ENCODE measurements at places on chromosomes 16 and 17.

- H3K27ac ChIP-seq: no peak overlapping the region
- no peaks in the 10 kb centered on the region for H3K4me1 ChIP-seq
- DNase-seq: no peak
- no peaks in the 10 kb centered on the region for H3K36me3 ChIP-seq
- H3K4me3 ChIP-seq: no peak overlapping the region
These were observed 187.2 kb upstream of the CHMP6 start for GRCh38 chr17:80804466-80804865.

DNA sequence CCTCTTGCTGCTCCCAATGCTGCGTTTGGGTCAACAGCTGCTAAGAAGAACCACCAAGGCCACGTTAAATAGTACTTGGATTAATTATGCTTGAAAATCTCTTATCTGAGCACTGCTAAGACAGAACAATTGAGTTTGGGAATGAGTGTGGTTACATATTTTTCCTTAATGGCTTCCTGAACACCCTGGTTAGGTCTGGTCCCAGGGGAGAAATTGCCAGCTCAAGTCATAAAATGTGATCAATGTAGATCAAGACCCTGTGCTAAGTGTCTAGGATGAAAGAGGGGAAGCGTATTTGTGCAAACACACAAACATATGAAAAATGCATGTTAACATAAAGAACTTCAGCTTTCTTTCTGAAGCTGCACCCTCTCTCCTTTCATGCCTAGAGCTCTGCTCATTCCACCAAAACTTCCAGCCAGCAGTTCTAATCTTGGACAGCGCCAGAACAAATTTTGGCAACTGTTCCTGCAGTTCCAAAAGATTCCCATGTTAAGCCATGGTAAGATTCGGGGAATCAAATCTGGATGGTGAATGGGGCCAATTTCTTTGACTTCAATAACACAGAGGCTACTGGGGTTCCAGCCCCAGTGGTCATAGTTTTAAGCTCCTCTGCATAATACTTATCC, 72.0 kb downstream of the ZFHX3 start:
- DNase-seq: no peak
- H3K4me3 ChIP-seq: no peak overlapping the region
- no peaks in the 10 kb centered on the region for H3K27me3 ChIP-seq
- H3K36me3 ChIP-seq: no peaks in the 10 kb centered on the region
- H3K27ac ChIP-seq: no peak overlapping the region

DNA sequence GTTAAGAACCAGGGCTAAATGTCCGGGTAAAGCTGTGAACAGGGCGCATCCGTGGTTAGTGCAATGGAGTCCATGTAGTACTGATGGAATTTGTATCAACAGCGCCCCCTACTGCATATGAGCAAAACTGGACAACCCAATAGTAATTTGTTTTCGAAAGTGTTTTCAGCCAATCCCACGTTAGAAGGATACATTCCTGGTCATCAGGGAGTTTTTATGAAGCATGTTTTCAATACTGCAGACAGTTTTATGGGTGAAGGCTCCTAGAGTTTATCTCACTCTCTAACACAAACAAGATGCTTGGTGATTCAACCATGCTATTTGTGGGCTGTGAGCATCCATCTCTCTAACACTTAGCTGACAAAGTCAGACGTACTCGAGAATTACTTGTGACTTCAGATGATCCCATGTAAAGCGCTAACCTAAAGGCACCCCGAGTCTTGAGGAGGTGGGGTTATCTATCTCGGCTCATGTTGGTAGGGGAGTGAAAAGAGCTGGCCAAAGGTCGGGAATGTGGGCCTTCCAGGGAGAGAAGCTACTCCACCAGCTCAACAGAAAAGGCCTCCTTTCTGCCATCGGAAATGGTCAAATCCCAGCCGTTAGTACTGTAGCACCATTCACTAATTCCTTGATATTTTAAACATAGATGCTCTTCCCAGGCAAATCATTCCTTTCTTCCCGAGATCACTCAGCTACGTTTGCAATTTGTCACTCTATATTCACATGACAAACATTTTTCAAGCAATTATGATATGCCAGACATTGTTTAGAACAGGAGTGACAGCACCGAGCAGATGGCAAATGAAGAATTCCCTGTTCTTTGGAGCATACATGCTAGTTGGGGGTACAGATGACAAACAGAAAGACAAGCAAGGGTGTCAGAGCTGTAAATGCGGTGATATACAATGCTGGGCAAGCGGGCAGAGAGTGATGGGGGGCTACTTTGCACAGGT, 46.9 kb upstream of the HNF1B start:
- DNase-seq: no peak
- H3K4me1 ChIP-seq: no peaks in the 10 kb centered on the region
- no peaks in the 10 kb centered on the region for H3K36me3 ChIP-seq
- H3K27me3 ChIP-seq: peaks cover 5% of the 10 kb centered on the region
- H3K4me3 ChIP-seq: no peak overlapping the region

- H3K36me3 ChIP-seq: no peaks in the 10 kb centered on the region
- no peaks in the 10 kb centered on the region for H3K27me3 ChIP-seq
- DNase-seq: no peak
- peaks cover 23% of the 10 kb centered on the region for H3K4me1 ChIP-seq
These were observed 50.3 kb downstream of the BMERB1 start for GRCh38 chr16:15484662-15485061.

- no peaks in the 10 kb centered on the region for H3K27me3 ChIP-seq
- H3K4me3 ChIP-seq: no peak overlapping the region
- DNase-seq: no peak
- no peak overlapping the region for H3K27ac ChIP-seq
These were observed 29.0 kb downstream of the TIMM22 start for GRCh38 chr17:1025733-1026598.

DNA sequence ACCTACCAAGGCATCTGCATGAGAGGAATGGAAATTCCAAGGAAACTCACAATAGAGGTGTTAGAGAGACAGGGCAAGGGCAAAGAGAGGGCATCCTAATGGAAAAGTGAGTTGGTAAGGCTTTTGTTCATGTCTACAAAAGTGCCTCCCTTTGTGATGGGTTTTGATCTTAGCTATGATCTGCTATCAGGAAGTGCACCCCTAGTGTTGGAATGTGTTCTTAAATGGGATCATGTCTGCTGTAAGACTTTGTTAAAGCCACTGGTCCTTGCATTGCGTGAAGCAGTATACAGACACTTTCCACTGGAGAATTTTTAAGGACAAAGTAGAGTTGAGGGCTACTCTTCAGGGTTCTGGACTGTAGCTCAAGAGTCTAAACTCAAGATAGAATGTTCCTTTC, 92.0 kb downstream of the MAP2K6 start:
- no peak for DNase-seq
- no peak overlapping the region for H3K27ac ChIP-seq
- H3K27me3 ChIP-seq: no peaks in the 10 kb centered on the region
- no peak overlapping the region for H3K4me3 ChIP-seq
- H3K4me1 ChIP-seq: peaks cover 10% of the 10 kb centered on the region

GRCh38 chr17:8776881-8777280, 18.5 kb upstream of the SPDYE4 start:
- peaks cover 8% of the 10 kb centered on the region for H3K27me3 ChIP-seq
- H3K36me3 ChIP-seq: no peaks in the 10 kb centered on the region
- no peak overlapping the region for H3K27ac ChIP-seq

GRCh38 chr17:80453998-80454556, 22.3 kb downstream of the NPTX1 start:
- peak overlapping the region; percentile 87 for H3K4me3 ChIP-seq
- H3K27me3 ChIP-seq: no peaks in the 10 kb centered on the region
- no peak for DNase-seq
- no peaks in the 10 kb centered on the region for H3K36me3 ChIP-seq

DNA sequence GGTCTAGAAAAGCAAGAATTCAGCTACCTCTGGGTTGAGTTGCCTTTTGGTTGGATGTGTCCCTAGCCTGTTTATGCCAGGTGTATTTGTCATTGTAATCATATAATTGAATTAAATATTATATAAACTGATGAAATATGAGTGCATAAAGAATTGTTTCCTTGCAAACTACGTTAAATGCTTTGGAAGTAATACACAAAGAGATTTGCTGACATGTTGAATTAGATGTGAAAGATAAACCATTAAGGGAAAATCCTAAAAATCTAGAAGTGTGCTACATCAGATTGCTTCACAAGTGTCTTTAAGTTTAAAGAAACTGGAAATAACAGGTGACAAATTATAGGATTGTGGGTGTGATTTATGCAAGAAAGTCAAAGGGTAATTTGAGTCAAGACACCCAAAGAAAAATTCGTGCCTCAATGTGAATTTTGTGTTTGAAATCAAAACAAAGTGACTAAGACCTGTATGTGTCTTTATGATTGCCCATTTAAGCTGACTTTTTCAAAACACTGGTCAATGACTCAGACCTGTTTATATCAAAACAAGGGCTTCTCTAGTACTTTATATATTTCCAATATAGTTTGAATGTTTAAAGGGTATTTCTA, 5.1 kb upstream of the PYY start:
- no peaks in the 10 kb centered on the region for H3K36me3 ChIP-seq
- no peak for DNase-seq
- no peak overlapping the region for H3K4me3 ChIP-seq
- no peak overlapping the region for H3K27ac ChIP-seq
- H3K27me3 ChIP-seq: no peaks in the 10 kb centered on the region
- H3K4me1 ChIP-seq: no peaks in the 10 kb centered on the region

GRCh38 chr17:73833775-73834488, 189.7 kb upstream of the SDK2 start:
- H3K27ac ChIP-seq: no peak overlapping the region
- no peaks in the 10 kb centered on the region for H3K36me3 ChIP-seq
- no peak overlapping the region for H3K4me3 ChIP-seq
- H3K27me3 ChIP-seq: peaks cover 24% of the 10 kb centered on the region

- no peaks in the 10 kb centered on the region for H3K36me3 ChIP-seq
- H3K4me1 ChIP-seq: no peaks in the 10 kb centered on the region
- H3K27ac ChIP-seq: no peak within 1 kb of the TSS
- H3K27me3 ChIP-seq: no peaks in the 10 kb centered on the region
- H3K4me3 ChIP-seq: no peak within 1 kb of the TSS
These were observed at the start of gene CCL7 for GRCh38 chr17:34269969-34270368. Gene CCL7, plus strand, starts transcription at chr17:34270221. Its CDS starts 70 bp downstream, at chr17:34270291.

DNA sequence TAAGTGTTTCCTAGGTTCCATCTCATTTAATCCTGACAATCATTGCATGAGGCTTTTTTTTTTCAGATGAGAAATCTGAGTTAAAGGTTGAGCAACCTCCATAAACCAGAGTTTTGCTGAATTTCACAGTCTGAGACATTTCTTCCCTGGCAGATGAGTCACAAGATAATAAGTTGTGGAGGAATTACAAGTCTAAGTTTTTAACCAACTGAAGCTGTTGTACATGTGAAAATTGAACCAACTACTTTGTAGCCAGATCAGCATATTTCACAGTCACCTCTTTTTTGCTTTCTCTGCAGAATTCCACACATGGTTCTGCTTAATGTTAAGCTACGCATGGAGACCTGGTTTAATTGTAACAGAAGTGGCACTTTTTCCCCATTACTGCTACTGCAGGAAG, 765.6 kb downstream of the CDH11 start:
- no peak for DNase-seq
- no peak overlapping the region for H3K4me3 ChIP-seq
- H3K4me1 ChIP-seq: no peaks in the 10 kb centered on the region

GRCh38 chr17:75178453-75178852, 4.3 kb downstream of the SUMO2 start:
- no peak overlapping the region for H3K27ac ChIP-seq
- H3K4me3 ChIP-seq: no peak overlapping the region
- DNase-seq: no peak
- no peaks in the 10 kb centered on the region for H3K4me1 ChIP-seq

DNA sequence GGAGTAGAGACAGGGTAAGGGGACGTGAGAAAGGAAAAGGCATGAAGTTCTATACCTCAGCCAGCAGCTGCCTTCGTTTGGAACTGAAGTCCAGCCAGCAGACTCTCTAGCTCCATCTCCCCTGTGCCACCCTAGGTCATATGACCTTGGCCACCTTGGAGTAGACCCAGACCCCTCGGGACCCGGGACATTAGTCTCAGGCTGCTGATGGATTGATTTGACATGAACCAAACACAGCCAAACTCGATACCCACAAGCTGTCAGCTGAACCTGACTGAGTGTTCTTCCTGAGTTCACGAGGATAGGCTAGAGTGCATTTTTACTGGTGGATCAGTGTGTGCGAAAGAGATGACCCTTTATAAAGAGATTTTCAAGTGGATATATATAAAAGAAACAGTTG, 68.5 kb downstream of the YPEL2 start:
- H3K27ac ChIP-seq: no peak overlapping the region
- H3K36me3 ChIP-seq: no peaks in the 10 kb centered on the region
- H3K4me3 ChIP-seq: no peak overlapping the region
- H3K27me3 ChIP-seq: no peaks in the 10 kb centered on the region
- H3K4me1 ChIP-seq: no peaks in the 10 kb centered on the region
- DNase-seq: no peak

DNA sequence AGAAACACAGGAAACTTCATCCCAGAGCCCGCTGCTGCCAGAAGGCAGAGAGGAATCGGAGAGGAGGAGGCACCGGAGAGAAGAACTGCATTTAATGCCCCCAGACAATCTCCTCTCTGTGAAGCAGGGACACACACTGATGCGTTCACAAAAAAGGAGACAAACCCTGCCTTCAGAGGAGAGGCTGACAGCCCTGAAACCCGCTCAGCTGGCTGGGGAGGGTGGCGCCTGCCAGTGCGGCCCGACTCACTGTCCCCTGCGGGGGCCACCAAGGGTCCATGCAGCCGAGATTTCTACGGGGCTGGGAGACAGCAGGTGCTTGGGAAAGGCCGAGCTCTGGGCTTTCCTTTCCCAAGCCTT, 21.9 kb upstream of the CACNG1 start:
- H3K27me3 ChIP-seq: no peaks in the 10 kb centered on the region
- no peaks in the 10 kb centered on the region for H3K36me3 ChIP-seq
- no peaks in the 10 kb centered on the region for H3K4me1 ChIP-seq
- H3K4me3 ChIP-seq: no peak overlapping the region
- DNase-seq: no peak

- no peaks in the 10 kb centered on the region for H3K4me1 ChIP-seq
- no peaks in the 10 kb centered on the region for H3K36me3 ChIP-seq
- DNase-seq: no peak
These were observed 86.3 kb downstream of the DYNLRB2 start for GRCh38 chr16:80627108-80627507.

DNA sequence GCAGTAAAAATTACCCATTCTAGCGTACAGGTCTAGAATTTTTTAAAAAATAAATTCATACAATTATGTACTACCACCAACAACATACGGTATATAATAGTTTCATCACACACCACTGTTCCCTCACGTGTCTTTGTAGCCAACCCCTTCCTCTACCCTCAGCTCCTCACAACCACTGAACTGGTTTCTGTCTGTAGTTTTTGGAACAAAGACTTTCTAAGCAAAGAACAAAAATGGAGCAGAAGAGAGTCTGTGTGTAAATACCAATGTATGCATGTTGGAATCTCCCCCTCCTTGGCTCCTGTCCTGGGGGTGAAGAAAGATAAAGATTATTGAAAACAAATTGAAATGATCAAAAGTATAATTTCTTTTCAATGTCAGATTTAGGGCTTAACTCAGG, 31.9 kb upstream of the CCR7 start:
- no peak for DNase-seq
- no peaks in the 10 kb centered on the region for H3K36me3 ChIP-seq
- no peaks in the 10 kb centered on the region for H3K27me3 ChIP-seq
- no peak overlapping the region for H3K27ac ChIP-seq
- no peak overlapping the region for H3K4me3 ChIP-seq

DNA sequence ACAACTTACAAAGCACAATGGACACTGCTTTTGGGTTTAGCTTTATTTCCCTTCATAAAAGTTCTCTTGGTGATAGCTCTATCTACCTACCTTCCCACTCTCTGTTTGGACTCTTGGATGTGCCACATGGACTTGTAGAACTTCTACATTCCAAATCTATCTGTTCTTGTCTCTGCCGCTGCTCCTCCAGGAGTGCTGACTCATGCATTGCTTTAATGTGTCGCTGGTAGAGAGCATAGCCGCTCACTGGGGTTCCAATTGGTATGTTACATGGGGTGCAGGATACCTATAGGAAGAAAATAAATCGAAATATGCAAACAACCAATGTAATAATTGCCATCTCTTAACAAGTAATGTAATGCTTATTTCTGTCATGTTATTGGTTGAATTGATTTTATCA, 92.1 kb downstream of the TTC19 start:
- no peak overlapping the region for H3K27ac ChIP-seq
- no peak for DNase-seq
- no peaks in the 10 kb centered on the region for H3K27me3 ChIP-seq

Data from Panc1 (cell line).